ENCODE measurements at places on chromosomes 13 and 19.

GRCh38 chr13:96112936-96113335 is 23.0 kb downstream of the HS6ST3 start:
- no peak for DNase-seq

GRCh38 chr13:79463604-79464003 is 17.4 kb upstream of the NDFIP2 start:
- no peak for DNase-seq

DNA sequence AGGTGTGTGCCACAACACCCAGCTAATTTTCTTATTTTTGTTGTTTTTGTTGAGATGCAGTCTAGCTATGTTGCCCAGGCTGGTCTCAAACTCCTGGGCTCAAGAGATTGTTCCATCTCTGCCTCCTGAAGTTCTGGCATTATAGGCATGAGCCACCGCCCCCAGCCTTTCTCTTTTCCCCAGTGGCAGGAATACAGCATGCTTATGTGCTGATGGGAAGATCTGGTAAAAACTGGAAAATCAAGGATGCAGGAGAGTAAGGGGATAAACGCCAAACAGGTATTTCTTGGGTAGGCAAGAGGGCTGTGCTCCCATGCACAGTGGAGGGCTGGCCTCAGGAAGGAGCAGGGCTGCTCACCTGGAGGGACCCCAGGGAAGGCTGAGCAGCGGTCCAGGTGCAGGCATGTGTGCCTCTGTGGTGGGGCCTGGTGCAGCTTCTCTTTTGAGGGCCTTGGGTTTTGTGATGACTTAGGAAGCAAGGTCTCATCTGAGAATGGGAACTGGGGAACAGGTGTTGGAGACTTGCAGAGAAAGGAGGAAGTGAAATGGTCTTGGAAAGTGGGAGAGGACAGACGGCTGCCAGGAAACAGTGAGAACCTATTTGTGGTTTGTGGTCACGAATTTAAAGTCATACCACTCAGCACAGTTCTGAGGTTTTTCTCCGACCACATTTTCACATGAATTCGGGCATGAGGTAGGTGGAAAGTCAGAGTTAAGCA is 106.5 kb downstream of the TEX26 start:
- DNase-seq, result no peak

DNA sequence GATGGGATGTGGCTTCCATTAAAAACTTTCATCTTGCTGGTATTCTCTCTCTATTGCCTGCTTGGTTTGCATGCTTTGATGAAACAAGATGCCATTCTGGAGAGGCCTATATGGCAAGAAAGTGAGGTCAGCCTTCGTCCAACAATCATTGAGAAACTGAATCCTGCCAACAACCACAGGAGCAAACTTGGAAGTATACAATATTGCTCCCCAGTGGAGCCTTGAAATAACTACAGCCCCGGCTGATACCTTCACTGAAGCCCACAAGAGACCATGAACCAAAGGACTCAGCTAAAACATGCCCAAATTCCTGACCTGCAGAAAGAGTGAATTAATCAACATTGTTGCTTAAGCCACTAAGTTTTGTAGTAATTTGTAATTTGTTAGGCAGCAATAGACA is 82.5 kb upstream of the FGF14 start:
- no peak for DNase-seq

- no peak for DNase-seq
Observed at GRCh38 chr19:13958043-13958442, 5.7 kb downstream of the DCAF15 start.

GRCh38 chr13:107993239-107993949 is 221.9 kb downstream of the LIG4 start:
- DNase-seq, result no peak

DNA sequence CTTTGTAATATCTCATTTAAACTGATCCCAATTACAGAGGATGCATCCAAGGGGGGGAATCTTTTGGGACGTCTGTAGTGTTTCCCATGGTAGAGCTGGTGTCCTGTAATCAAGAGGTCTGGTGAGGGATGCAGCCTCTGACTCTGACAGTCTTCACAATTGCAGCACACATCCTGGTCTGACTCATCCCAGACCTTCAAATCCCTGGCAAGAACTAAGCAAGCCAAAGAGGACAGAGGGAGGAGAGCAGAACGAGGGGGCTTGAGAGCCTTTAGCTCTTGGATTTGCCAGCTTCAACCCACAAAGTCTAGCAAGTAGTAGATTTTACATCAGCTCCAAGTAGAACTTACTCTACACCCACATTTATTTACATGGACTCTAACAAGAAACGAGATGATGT is 17.3 kb upstream of the FCGBP start:
- DNase-seq, result no peak

- no peak for DNase-seq
Observed at GRCh38 chr13:45696610-45697226, 5.4 kb upstream of the CBY2 start.

GRCh38 chr19:430701-431100 is 21.8 kb upstream of the C2CD4C start:
- no peak for DNase-seq

DNA sequence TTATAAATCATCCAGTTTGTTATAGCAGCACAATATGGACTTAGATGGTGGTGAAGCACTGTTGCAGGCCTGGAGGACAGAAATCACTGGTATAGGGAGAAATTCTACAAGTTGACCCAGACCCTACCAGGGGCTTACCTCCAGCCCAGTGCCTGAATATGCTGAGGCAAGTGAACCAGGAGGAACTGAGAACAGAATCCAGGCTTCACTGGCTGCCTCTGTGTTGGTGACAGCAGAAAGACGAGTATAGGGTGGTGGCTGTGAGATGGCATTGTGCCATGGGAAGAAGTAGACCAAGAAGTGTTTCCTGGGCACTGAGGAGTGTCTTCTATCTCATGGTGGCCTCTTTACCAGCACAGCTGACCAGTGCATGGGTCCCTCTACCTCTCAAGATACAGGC is 15.9 kb upstream of the EID2 start:
- DNase-seq, result no peak

DNA sequence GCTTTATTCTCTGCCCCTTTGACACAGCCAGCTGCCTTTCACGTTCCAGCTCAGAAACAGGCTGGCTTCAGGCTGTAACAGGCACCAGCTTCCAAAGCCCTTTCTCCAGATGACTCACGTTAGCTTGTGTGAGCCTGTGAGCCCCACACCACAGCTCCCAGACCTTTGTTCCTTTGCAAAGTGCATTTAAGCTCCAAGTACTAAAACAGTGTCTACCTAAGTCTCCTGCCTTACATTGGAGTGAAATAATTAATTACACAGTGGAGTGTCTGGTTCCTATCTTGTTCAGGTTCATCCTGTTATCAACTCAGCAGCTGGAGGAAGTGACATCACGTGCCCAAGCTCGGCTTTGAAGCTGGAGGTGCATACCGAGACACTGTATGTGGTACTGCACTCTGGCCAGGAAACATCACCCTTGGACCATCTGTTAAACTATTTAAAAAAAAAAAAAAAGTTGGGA is 475.8 kb downstream of the FOXO1 start:
- no peak for DNase-seq

GRCh38 chr13:83190020-83190419 is 692.3 kb downstream of the SLITRK1 start:
- DNase-seq, result no peak

- DNase-seq, result no peak
Observed at GRCh38 chr13:60572003-60572798, 175.2 kb downstream of the TDRD3 start.

DNA sequence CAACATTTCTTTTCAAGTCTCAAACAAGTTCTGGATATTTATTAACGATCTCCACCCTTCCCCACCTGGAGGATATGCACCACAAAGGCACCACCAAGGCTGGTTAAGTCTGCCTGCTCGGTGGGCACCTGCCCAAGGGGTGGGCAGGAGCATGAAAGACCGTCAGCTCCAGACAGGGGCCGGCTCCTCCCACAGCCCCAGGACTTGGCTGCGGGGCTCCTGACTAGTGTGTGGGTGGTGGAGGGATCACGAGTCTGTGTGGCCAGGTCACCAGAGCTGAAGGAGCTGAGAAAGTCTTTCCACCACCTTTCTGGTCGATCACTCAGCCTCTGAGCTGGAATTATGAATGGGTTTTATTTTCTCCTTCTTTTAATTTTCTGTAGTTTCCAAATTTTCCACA is 7.8 kb downstream of the SLC7A1 start:
- DNase-seq, result no peak

GRCh38 chr13:113532156-113532806 is 41.8 kb upstream of the DCUN1D2 start:
- no peak for DNase-seq

DNA sequence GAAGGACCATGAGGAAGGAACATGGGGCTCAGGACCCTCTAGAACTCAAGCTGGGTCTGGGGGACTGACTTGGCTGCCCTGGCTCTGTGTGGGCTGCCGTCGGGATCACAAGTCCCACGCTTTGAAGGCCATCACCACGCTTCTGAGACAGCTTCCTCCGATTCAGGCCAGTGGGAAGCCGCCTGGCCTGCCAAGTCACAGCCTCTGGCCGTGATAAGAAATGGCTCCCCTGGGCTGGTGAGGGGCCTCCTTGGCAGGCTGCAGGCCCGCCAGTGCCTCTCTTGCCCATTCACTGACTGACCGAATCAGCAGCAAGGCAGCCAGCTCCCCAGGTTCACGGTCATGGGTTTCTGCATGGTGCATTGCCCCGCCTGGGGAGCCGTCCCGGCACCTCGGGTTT is 48.8 kb downstream of the COMP start:
- DNase-seq, result no peak

GRCh38 chr19:42276284-42276683 is 7.2 kb downstream of the CIC start:
- no peak for DNase-seq

GRCh38 chr13:91368676-91369440 is 21.4 kb downstream of the MIR17HG start:
- DNase-seq, result no peak

GRCh38 chr19:3538965-3539755 is at the start of gene TEKTIP1:
Gene TEKTIP1, plus strand, starts transcription at chr19:3539174. Its CDS starts 4 bp downstream, at chr19:3539178.
- DNase-seq, result no peak

GRCh38 chr19:34678085-34678412 is 571 bp downstream of the ZNF302 start:
- no peak for DNase-seq

DNA sequence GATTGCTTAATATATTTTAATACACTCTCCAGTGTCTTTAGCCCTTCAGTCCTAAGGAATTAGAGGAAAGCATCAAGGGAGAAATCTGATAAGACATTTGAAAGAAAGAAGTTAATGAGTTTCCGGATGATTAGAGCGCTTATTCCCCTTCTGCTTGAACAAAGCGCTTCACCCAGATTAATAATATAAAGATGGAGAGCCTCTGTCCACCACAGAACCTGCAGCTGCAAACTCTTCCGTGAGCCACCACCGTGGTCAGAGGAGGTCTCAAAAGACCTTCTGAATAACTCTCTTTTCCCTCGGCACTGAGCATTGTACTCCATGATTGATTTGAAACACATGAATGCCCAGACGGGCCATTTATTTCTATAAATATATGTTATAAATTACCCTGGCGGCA is 14.2 kb upstream of the TUBGCP3 start:
- no peak for DNase-seq

DNA sequence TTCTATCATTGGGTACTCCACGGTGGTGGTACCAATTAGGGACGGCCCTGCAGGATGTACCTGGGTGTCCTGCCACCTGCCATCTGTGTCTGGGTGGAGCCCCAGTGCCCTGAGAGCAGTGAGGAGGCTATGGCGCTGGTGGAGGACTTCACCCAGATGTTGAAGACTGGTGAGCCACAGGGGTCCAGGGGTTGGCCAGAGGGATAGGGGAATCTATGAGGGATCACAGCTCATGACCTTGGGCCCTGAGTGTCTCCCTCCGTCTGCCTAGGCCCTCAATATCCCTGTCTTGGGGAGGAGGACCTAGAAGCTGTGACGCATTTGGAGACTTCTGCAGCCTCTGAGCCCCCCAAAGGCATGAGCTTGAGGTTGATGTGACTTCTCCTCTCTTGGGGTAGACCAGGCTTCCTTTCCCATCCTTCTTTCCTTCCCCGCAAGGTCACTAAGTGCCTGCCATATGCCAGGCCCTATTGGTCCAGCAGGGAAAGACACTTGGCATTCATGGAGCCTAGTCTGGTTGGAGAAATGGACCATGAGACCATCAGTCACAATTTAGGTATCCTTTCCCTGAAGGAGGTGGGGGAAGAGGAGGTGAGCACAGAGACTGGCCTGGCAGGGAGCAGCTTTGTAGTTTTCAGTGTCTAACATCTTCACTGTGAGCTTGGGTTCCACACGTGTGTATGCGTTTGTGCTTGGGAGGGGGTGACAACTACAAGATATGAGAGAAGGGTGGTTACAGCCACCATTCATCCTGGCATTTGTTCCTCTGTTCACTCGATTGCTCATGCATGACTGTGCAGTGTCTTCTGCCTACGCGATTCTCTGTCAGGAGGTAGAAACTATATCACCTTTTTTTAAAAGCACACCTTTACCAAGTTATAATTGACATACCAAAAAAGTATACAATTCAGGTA is 5.1 kb upstream of the MZF1 start:
- DNase-seq, result no peak

DNA sequence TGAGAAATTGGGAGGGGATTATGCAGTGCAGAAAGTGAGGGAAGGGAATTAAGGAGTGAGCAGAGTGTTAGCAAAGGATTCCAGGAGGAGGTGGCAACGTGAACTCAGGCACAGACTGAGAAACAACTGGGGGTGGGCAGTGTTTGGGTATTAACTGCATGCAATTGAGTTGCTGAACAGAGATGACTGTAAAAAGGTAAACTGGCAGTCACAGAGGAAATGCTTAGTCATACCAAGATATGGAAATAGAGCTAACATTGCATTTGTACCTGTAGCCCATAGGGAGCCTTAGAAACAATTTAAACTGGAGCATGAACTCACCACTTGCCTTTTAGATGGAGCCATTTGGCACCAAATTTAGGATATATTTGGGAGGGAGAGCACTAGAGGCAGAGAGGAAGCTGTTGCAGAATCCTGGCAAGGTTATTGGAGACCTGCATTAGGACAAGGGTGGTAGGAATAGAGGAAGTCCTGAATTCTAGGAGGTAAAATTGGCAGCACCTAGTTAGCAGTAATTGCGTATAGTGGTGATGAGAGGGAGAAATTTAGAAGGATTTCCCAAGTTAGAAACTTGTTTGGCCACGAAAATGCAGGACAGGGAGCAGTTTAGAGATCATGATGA is 100.6 kb upstream of the FRY start:
- DNase-seq, result no peak

DNA sequence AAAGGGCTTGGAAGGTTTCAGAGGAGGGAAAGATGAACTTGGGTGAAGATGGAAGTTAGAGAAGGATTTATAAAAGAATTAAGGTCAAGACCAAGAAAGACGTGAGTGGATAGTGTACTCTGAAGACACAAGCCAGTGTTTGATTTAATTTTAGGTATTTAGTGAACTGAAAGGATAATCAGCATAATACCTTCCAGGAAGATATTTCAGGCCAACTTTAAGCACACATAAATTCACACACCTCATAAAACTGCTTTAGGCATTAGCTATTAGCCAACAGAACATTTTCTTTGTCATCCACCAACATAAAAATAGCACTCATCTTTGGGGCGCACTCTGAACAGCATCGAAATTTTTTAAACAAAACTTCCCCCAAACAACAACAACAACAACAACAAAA is 71.7 kb upstream of the CSNK1A1L start:
- no peak for DNase-seq

DNA sequence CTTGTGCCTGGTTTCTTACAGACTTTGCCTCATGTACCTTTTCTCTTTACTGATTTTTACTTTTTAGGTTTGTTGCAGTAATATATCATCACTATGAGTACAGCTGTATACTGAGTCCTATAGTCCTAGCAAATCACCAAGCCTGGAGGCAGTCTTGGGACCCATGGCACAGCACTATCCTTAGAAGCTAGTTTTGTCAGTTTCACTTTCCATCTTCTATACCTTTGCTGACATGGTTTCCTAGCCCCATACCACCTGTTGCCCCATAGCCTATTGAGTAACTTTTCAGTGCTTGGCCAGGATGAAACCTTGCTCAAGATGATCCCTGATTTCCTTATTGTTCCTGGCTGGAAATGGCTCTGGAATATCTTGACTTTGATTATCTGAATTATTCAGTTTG is 826.4 kb downstream of the GPC5 start:
- DNase-seq, result no peak

All from NCI-H526 treated with DMSO at 0.1 percent for 48 hours (cell line).